ENCODE measurements at places on chromosomes 6 and 20.

DNA sequence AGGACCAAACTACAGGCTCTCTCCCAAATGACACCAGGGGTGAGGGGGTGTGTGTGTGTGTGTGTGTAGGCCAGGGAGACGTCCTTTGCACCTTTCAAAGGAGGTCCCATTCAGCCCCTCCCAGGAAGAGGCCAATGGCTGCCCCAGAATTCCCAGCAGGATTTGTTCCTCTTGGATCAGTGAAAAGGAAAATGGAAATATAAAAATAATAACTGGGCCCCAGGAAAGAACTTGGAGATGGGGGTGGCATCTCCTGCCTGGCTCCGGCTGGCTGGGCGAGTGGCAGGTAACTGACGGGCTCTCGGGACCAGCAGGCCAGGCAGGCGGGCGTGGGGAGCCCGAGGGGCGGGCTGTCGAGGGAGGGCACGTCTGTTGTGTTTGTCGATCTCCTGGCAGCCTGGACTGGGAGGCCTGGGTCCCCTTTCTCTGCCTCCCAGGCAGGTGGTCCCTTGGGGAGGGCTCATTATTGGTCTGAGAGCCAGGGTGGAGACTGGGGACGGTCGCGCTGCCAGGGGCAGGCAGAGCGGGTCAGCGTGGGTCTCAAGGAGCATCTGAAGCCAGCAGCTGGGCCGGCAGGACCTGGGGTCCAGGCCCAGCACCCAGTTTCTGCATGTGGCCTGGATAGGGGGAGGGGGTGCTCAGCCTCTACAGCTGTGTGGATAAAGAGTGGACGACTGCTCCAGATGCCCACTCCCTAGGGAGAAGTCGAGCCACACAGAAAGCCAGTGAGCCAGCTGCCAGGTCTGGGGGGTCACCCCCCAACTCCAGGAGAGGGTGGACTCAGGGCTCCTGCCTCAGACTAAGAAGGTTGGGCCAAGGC lies 3.1 kb downstream of the NOL4L start:
- DNase-seq = no peak

DNA sequence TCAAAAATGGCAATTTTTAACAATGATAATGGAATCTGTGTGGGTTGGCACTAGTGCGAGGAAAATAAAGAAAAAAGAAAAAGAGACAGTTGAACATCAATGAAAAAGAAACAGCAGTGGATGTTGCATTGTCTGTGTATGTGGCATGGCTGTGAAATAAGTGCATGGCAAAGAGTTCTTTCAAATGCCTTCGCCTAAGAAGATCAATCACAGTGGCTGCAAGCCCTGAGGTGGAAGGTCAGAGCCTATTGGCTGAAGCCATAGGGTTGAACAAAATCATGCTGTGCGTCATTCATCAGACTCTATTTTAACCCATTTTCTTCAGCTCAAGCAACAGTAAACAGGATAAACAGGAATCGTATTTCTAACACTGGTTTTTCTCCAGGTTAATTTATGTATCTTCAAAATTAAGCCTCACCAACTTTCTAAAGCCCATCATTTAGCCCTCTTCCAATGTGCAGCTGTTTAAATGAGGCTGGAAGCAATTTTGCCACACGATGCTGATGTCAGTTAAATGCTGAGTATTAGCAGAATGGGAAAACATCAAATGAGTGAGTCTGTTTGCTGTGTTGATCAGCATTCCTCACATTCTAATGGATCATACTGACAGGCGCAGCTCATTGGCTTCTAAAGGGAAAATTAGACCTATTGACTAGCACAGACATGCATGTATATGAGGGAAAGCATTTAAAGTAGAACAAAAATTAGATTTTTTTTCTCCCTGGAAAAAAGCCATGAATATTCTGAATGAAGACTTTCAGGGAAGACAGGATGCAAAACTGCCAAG lies 955.9 kb upstream of the EYS start:
- no peak for DNase-seq

DNA sequence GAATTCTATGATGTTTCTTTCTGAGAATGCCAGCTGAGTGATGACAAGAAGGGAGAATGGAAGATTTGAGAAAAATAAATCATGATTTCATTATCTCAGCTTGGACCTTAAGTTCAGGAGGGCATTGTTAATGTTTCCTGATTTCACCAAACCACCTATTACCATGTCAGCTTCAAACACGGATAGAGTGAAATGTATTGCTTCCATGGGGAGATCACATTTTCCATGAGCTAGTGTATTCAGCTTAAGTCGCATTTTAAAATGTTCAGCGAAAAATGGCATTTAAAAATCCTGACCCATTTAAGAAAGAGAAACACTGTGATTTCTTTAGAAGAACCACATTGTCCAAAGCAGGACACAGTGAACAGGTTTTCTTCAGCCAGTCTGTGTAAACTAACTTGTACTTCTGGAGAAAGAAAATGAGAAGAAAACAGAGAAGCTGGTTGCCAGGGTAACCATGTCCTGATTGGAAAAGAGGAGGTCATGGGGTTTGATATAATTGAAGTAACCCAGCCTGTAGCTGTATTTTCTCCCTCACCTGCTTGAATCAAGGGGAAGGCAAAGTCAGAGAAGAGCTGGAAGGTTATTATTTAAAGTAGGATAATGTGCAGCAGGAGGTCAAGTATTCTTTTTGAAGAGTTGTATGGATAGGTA lies 684.1 kb upstream of the NRSN1 start:
- DNase-seq = no peak

DNA sequence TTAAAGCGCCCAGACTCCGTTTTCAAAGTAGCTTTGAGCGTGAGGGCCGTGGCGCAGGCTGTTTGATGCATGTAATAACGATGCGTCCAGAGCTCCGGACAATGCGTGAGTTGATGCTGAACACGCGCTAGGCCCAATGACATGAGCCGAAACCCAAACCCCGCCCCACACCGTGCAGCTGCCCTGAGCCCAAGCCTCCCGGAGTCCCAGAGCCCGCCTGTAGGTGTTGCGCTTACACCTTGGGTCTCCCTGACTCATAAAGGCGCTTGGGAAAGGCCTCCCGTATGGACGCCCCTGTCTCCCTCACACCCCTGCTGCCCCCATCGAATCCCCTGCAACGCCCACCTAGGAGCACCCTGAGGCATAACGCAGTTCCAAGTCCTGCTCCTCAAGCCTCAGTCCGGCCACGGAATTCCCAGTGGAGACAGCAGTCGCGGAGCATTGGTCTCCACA lies 87.6 kb downstream of the ERMARD start:
- DNase-seq = no peak

- DNase-seq = no peak
Measured at GRCh38 chr6:79841577-79842375, 105.6 kb downstream of the ELOVL4 start.

DNA sequence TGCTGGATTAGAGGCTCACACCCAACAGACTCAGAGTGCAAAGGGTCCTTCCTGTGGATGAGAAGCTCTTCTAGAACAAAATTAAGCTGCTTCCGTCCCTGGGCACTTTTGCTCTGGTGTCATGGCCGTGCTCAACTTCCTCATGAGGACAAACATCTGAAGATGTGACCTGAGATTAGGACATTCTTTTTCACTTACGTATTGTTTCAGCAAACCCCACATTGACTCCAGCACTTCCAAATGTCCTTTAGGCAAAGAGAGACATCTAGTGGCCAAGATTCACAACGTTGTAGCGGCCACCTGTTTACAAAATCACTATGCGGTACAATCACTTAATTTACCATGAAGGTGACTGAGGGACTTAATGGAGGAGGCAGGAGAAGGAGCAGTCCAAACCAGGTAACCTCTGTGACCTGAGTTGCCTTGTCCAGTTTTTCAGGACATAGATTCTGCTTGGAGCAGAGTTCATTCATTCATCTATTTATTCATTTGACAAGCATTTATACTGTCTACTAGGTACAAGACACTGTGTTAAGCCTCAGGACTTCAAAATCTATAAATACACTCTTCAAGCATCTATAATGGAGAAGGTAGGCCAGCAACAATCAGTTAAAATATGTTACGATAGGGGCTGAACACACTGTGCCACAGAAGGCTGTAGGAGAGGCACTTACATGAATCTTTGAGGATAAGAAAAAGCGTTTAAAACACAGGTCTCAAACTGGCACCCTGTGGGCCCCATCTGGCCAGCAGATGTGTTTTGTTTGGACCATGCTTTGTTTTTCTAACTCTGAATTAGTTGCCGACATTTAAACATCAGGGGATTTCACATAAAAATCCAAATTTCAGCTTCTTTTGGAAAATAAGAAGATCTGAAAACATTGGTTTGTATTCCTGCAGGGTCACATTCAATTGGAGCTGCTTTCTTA lies 5.6 kb upstream of the ADGRF1 start:
- no peak for DNase-seq

DNA sequence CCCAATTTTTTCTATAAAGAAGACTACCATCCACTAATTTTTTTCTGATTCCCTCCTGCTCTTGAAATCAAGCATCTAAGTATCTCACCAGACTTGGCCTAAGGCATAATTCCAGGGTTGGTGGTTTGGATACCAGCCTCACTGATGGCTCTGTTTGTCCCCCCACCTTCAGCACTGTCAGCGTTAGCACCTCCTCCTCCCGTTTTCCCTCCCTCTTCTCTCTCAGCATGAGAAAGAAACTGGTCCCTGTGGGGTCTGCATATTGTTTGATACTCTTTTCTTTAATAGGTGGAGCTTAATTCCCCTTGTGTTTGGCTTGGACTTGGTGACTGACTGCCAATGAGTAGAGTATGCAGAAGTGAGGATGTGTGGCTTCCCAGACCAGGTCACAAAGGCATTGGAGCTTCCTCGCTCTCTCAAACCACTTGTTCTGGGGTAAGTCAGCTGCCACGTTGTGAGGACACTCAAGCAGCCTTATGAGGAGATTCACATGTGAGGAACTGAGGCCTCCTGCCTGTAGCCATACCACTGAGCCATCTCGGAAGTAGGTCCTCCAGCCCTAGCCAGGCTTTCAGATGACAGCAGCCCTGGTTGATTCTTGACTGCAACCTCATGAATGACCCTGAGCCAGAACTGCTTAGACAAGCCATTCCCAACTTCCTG lies 65.2 kb downstream of the RIOK1 start:
- DNase-seq = no peak

- no peak for DNase-seq
Measured at GRCh38 chr6:167005350-167006159, 6.4 kb downstream of the CEP43 start.

GRCh38 chr20:32312718-32313424 lies 35.4 kb downstream of the KIF3B start:
- no peak for DNase-seq

- no peak for DNase-seq
Measured at GRCh38 chr6:67544851-67545452, 1090.1 kb upstream of the ADGRB3 start.

DNA sequence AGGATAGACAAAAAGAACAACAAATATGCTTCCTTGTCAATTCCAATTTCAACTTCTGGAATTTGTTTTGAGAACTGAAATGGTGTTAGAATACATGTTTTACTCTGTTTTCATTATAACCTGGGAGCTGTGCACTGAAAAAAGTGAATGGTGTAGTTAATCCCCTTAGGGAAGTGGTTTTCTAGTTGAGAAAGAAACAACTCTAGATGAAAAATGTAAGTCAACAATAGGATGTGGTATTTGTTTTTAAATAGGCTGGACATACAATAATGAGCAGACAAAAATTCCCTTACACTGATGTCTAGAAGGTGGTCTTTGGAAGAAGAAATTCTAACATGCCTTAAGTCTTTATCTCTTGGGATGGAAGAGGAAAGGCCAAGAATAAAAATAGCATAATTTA lies 59.9 kb upstream of the TINAG start:
- no peak for DNase-seq
